ENCODE measurements at places on chromosomes 4 and X. TPM values are rescaled to one million over a fixed set of nuclear protein-coding genes. Genes with fewer than 3 reads are reported as not detected.

GRCh38 chr4:88697141-88697540 is 488 bp downstream of the NAP1L5 start:
- no peak for DNase-seq

DNA sequence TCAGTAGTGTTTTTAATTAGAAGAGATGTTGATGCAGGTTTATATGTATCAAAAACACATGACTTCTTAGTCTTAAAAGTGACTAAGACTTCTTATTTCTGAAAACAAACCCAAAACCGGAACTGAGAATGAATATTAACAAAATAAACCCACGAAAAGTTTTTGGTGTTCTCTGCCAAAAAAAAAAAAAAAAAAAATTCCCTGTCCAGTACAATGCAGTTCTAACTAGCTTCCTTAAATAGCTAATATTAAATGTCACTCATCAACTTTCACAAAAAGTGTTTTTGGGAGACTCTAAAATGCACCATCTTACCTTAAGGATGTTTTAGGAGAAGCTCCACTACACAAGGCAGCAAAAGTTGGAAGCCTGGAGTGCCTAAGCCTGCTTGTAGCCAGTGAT is 2.0 kb downstream of the ANKRD37 start:
- no peak for DNase-seq

GRCh38 chr4:157076578-157076947 is 613 bp downstream of the GLRB start:
- no peak for DNase-seq

GRCh38 chr4:104015680-104016079 is 295.9 kb upstream of the TACR3 start:
- DNase-seq = no peak

COL4A5 gene
- 12.8 TPM for total RNA-seq

PHKA1 gene
- 18.0 TPM for total RNA-seq

PRDM5 gene
- 16.1 TPM for total RNA-seq

CENPVL2 gene
- not detected for total RNA-seq

TIMP1 gene
- 69.6 TPM for total RNA-seq

All from heart right ventricle (tissue), 16 donors.